Nephron progenitor cell (in vitro differentiated cells): ENCODE measurements at places on chromosomes 3 and 15.

- DNase-seq: no peak
These were observed 39.9 kb downstream of the PPCDC start for GRCh38 chr15:75063338-75063737.

- DNase-seq: no peak
These were observed 129.8 kb downstream of the FGF12 start for GRCh38 chr3:192597506-192597905.

- DNase-seq: peak; percentile 68
These were observed at the start of gene UNC13C for GRCh38 chr15:53978253-53978906. TSS of gene UNC13C (plus strand) at chr15:53978441. CDS start at chr15:54012904, 34,463 bp downstream.

GRCh38 chr15:69394556-69395282, 19.4 kb upstream of the KIF23 start:
- peak; percentile 98 for DNase-seq

DNA sequence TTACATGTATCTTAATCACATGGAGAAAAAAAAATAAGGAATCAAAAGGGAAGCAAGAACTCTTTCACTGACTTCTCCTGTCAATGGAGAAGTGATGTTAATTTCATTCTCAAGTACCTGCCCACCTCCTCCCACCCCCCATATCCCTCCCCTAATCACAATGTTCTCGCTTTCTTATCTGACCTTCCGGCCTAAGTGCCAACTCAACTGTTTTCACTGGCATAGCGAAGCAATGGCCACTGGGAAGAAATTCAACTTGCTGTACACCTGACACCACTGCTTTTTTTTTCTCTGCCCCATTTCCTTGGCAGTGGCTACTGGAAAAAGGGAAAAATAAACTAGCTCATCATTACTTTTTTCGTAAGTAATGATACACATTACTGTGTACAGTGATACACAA, 3.8 kb downstream of the SGO1 start:
- no peak for DNase-seq

GRCh38 chr15:74730619-74731316, 5.4 kb upstream of the CYP1A1 start:
- no peak for DNase-seq

DNA sequence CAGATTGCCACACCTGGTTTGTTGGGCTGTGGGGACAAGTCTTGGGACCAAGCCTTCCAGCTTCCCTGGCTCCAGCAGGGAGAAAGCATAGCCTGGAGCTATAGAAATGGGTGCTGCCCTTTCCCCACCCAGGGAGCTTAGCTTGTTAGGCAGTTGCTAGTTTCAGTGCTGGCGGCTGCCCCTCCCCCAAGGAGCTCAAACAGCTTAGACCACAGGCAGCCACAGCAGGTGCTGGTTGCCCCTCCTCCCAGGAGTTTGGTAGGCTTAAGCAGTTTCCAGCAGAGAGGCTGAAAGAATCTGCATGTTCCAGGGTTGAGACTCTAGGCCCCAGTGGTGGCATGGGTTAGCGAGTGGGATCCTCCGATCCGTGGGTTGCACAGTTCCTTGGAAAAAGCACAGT, 889.7 kb downstream of the IGSF11 start:
- DNase-seq: no peak

- no peak for DNase-seq
These were observed 70.6 kb downstream of the LRRC49 start for GRCh38 chr15:70963199-70963598.

GRCh38 chr3:66532160-66532587, 31.4 kb upstream of the LRIG1 start:
- no peak for DNase-seq

DNA sequence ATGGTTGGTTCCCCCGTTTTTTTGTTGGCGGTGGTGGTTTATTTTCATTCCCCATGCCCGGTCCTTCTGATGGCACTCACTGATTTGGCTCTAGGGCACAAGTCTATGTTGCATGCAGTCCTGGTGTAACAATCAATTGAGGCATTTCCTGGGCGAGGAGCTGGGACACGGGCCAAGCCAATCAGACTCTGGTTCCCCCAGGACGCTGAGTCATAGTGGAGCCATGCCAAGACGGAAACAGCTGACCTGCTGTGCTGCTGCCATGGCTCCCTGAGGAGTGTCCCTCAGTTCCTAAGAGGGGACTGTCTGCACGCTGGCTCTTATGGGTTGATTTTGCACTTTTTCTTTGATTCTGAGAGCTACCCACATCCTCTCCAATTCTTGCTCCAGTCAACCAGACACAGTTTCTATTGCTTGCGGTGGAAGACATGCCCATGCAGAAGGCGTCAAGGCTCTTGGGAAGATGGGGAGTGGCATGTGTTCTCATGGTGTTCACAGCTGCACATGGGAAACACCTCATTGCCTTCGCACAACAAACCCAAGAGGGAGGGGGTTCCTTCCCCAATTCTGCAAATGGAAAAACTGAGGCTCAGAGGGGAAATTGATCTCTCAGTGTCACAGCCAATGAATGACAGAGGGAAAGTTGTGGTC, 28.3 kb upstream of the ALDH1L1 start:
- no peak for DNase-seq

DNA sequence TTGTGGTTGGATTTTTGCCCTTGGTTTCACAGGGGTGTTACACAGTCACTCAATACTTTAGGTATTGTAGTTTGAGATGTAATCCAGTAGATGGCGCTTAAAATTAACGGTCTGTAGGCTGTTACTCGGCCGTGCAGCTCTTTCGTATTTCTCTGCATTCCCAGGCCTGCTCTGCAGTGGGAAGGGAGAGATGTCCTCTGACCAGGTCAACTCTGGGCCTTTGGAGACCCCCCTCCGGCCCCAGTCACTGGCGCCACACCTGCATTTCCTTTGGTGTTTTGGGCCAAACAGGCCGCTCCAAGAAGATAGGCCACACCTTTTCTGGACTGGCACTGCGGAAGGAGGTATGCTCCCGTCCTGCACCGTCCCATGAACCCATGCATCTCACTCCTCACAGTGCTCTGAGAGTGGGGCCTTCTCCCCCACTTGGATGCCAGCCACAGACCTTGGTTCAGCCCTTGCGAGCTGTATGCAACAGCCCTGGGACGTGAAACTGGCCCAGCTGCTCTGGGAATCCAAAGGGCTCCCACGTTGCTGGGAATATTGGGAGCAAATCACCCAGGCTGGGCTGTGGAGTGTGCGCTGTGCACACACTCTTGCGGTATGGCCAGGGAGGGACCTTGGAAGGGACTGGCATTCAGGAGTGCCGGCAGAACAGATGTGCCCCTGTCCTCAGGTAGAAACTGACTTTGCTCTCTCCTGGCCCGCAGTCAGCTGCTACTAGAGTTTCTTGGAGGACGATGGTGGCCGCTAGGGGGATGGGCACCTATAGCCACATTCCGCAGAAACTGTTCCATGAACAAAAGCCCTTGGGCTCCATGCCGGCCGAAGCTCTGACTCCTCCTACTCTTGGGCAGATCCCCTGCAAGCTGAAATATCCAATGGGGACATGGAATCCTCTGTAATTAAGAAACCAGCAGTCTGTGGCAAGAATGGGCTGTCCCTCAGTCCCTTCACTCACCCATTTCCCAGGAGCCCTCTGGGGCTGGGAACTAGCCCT, 410.5 kb upstream of the CADM2 start:
- DNase-seq: peak; percentile 23

DNA sequence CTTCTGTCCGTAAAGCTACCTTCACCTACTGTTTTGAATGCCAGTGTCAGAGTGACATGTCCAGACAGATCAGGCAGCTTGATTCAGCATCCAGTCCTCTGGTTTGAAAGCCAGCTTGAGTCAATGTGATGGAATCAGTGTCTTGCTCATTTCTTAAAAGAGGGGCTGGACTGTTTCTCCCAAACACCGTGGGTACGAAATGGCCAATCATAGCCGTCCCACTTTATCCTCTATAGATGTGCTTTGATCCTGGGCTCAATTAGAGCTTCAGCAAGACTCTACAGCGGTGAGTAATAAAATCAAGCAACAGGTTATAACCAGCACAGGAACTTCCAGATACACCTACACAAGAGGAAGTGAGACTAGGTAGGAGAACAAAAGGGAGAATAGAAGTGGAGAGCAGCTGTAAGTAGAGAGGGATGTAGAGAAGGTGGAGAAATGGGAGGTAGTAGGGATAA, 17.0 kb upstream of the OR5K1 start:
- no peak for DNase-seq

DNA sequence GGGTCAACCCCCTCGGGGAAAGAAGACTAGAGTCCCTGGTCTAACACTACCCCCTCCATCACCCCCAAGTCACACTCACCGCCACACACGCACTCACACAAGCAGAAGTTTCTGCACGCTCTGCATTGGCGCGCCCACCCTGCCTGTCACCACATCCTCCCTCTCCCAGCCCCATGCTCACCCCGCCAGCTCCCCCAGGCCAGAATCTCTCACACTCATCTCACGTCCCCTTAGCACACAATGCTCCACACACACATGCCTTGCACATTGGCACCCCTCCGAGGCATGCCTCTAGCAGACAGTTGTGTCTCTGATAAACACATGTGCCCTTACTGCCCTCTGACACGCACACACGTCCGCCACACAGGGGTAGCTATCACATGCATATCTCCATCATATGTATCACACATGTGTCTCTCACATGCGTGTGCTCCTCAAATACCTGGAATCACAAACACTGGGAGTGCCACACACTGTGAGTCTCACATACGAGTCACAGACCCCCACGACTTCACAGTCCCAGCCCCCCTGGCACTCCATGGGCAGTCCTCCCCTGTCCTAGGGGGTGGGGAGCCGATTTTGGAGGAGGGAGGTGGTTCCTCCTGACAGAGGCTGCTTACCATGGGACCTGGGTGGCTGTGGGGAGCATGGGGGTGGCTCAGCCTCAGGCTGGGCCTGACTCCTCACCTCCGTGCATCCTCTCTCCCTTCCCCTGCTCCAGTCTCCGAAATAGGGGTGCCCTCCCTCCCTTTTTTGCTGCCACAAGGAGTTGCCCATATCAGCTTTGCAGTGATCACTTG, 898 bp downstream of the FBLN2 start:
- DNase-seq: no peak

GRCh38 chr15:42367041-42367440, 7.7 kb downstream of the CAPN3 start:
- no peak for DNase-seq

- no peak for DNase-seq
These were observed 156.2 kb downstream of the NUP210 start for GRCh38 chr3:13263770-13264467.

DNA sequence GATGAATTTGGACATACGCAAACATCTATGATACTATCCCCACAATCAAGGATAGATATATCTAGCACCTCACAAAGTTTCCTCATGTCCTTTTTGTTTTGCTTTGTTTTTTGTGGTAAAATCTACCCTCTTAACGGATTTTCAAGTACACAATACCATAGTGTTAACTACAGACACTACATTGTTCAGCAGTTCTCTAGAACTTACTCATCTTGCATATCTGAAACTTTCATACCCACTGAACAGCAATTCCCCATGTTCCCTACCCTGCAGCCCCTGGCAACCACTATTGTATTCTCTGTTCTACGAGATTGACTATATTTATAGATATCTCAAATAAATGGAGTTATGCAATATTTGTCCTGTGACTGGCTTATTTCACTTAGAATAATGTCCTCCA, 58.1 kb upstream of the TJP1 start:
- DNase-seq: no peak

GRCh38 chr3:97822359-97822775, 556 bp downstream of the CRYBG3 start:
- DNase-seq: peak; percentile 60

DNA sequence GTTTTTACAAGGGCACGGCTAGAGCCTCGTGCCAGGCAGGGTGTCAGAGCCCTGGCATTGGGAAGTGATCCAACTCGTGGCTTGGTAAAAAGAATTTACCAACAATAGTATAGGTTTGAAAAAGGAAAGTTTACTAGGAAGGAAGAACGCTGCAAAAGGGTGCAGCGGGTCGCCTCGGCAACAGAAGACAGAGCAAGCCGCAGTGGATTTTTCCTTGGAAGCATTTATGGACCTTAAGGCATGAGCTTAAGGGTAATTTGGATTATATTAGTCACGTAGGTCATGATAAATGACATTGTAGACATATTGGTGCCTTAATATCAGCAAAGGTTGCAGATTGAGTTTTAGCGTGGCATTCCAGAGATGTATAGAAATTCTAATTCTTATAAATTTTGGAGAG, 163.4 kb upstream of the PPP2R3A start:
- DNase-seq: no peak

DNA sequence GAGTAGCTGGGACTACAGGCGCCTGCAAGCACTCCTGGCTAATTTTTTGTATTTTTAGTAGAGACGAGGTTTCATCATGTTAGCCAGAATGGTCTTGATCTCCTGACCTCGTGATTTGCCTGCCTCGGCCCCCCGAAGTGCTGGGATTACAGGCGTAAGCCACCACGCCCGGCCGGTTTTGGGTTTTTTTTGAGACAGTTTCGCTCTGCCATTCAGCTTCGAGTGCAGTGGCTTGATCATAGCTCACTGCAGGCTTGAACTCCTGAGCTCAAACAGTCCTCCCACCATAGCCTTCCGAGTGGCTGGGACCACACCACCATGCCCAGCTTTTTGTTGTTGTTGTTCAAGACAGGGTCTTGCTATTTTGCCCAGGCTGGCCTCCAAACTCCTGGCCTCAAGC, 16.0 kb upstream of the SCAP start:
- no peak for DNase-seq

DNA sequence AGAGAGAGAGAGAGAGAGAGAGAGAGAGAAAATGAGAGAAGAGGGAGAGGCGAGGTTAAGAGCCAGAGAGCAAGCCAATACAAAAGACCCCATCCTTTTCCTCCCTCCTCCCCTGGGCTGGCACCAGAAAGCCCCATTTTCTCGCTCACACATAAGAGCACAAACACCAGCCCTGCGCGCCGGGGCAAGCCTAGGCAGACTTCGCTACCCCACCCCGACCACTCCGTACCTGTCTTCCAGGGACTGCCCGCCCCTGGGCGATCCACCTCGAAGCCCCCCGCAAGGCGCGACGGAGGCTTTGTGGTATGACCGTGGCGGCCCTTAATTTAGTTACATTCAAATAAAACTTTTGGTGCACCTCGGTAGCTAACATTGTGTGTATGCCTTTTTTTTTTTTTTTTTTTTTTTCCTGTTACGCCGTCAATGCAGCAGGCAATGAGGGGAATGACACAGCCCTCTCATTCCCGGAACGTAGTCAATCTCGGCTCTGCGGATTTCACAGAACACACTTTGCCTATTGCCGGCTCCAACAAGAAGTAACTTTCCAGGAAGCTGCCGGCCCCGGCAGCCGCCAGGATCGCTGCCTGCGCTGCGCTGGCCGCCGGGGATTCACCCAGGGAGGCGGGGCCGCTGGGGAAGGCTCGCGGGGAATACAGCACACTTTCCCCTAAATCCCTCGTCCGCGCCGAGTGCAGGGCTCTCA, 7.7 kb downstream of the BCL6 start:
- peak; percentile 71 for DNase-seq

- DNase-seq: no peak
These were observed 50.6 kb upstream of the SLC7A14 start for GRCh38 chr3:170636400-170636973.
